ENCODE measurements at places on chromosomes 13 and 19.

- no peak for DNase-seq
Measured at GRCh38 chr13:91331047-91331915, 16.2 kb upstream of the MIR17HG start.

- DNase-seq: no peak
Measured at GRCh38 chr13:112693831-112694497, 4.1 kb downstream of the ATP11A start.

- DNase-seq: no peak
Measured at GRCh38 chr13:98324105-98324504, 147.0 kb upstream of the RNF113B start.

- DNase-seq: no peak
Measured at GRCh38 chr19:7738023-7738422, 6.1 kb upstream of the CLEC4G start.

- no peak for DNase-seq
Measured at GRCh38 chr13:93680329-93680728, 453.7 kb downstream of the GPC6 start.

DNA sequence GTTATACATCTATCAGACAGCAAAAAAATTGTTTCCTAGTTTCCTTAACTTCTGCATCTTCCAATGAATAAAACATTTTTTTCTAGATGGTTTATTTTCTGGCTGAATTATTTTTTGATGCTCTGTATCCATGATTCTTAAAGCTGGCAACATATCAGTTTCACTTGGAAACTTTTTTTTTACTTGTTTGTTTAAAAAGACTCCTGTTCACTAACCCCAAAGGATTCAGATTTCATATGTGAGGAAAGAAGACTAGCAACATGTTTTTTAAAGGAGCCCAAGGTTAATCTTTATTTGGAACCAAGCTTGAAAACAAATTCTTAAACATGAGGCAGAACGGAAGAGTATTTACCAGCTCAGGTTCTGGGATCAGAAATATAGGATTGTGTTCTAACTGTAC lies 632.3 kb downstream of the SLITRK6 start:
- no peak for DNase-seq

GRCh38 chr13:39970177-39970846 lies 314.9 kb downstream of the COG6 start:
- no peak for DNase-seq

DNA sequence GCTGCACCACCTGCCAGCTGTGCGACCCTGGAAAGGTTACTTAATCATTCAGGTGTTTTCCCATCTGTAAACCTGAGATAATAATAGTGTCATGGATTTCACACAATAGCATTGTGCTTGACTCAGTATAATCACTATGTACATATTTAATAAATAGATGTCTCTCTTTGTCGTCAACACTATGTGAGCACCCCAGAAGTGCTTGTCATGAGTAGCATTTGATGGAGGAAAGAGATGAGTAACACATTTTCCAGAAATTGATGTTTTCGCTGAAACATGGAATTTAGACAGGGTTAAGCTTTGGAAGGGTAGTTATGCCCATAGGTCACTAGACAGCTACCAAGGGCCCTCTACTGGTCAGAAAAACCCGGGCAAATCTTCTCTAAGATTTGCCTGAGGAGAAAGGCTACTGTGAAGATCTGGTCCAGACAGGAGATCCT lies 9.5 kb upstream of the MBNL2 start:
- DNase-seq: no peak

DNA sequence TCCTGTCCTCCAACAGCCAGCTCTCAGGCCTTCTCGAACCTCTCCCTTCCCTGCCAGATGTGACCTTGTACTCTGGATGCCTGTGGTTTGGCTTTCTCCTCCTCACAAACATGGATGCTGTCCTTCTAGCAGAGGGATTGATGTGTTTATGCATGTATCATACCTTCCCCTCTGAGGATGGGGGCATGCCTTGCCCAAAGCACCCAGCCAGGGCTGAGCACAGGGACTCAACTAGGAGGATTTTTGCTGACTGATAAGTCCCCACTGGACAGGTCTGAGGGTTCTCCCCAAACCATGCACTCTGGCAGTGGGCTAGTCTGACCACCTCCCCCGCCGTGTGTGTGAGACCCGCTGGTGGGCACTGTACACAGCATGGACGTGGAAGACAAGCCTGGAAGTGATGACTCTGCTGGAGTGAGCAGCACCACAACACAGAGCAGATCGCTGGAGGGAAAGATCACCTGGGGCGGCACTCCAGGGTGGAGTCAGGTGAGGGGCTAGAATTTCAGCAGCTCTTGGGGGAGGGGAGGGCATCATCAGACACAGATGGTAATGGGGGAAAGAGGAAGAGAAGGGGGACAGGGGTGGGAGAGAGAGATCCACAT lies 360.3 kb upstream of the ZNF507 start:
- no peak for DNase-seq

DNA sequence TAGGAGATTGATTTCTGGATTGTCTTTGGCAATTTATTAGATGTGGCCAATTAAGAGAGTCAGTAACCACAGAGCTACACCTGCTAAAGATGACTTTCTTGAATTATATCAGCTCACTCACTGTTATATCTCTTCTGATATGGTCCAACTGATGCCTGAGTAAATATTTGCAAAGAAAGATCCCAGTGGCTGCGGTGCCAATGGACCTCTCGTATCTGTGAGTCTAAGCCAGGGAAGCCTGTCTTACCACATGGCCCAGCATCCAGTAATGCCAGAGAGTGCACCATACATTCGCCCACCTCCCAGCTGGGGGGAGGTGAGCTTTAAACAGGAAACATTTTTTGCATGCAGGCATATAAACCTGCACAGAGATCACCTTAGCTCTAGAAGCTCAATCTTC lies 82.7 kb upstream of the SLC15A1 start:
- DNase-seq: no peak

GRCh38 chr19:734716-735115 lies 16.2 kb upstream of the MISP start:
- no peak for DNase-seq

- no peak for DNase-seq
Measured at GRCh38 chr19:41355035-41355434, 1.3 kb upstream of the TGFB1 start.

GRCh38 chr19:28667348-28667977 lies 545.5 kb downstream of the UQCRFS1 start:
- DNase-seq: no peak

- peak; percentile 34 for DNase-seq
Measured at GRCh38 chr13:28355046-28355821, 139.7 kb downstream of the FLT1 start.
